Neural progenitor cell (in vitro differentiated cells): ENCODE measurements at places on chromosomes 6 and 20.

DNA sequence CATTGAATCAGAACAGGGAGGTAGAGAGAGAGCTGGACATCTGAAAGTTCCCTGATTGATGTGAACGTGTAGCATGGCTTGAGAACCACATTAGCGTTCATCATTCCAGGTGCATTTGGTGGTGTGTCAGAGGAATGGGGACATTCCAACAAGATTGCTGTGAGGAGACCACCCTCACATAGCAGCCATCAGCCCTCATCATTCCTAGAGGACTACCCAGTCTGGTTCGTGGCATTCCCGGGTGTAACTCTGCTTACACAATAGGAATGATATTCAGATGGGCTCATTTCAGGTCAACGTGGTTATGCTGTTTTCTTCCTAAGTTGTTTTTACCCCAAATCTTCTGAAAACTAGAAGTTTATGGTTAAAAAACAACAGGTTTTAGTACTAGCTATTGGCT lies 62.2 kb upstream of the KLHL31 start:
- DNase-seq: no peak

DNA sequence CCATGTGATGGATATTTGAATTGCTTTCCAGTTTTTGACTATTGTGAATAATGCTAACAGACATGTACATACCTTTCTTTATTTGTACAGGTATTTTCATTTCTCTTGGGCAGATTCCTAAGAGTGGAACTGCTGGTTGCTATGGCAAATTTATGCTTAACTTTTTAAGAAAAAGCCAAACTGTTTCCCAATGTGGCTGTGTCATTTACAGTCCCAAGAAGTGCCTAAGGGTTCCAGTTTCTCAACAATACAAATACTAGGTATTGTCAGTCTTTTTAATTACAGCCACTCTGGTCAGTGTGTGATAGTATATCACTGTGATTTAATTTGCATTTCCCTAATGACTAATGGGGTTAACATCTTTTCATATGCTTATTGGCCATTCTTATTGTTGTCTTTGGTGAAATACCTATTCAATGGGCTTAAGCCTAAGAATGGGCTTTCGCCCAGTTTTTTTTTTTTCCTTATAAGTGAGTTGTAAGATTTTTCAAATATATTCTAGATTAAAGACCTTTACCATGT lies 10.3 kb downstream of the REPS1 start:
- no peak for DNase-seq

- no peak for DNase-seq
Observed at GRCh38 chr6:1904466-1904799, 294.7 kb downstream of the FOXC1 start.

DNA sequence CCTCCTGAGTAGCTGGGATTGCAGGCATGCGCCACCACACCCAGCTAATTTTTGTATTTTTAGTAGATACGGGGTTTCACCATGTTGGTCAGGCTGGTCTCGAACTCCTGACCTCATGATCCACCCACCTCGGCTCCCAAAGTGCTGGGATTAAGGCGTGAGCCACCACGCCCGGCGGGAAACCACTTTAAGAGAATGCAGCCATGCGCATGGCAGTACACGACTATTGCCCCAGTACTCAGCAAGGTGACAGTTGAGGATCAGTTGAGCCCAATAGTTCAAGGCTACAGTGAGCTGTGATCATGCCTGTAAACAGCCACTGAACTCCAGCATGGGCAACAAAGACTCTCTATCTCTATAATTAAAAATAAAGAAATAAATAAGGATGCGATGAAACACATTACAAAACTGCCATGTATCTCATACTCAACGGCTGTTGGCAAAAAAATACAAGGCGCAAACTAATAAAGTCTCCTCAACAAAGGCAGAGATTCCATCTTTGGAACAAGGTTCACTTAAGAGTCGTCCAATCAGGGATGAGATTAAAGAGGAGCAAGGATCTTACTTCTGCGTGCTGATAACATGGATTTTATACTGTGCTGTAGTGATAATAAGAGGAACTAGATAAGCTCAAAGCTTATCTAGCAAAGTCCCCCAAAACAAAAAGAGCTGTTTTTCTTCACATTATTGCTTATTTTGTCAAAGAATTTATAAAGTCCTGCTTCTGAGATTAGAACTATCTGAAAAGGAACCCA lies 51.1 kb downstream of the STAU1 start:
- no peak for DNase-seq
